ENCODE measurements at places on chromosomes 1 and 21.

DNA sequence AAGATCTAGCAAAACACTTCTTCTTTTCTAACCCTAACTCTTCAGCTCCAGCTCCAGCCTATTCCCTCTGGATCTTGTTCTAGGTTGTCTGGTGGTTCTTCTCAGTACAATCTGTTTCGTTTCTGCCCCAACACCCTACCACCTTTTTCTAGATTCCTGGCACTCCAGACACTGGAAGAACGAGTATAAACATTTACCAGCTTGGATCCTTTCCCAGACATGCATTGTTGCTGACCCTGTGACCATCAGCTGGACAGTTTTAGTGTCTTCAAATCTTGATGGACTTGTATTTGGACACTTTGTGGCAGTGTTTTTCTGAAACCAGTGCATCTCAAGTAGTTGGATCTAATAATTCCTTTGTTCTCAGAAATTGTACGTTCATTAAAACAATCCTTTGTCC lies 30.6 kb upstream of the CACNA1E start:
- DNase-seq = no peak

DNA sequence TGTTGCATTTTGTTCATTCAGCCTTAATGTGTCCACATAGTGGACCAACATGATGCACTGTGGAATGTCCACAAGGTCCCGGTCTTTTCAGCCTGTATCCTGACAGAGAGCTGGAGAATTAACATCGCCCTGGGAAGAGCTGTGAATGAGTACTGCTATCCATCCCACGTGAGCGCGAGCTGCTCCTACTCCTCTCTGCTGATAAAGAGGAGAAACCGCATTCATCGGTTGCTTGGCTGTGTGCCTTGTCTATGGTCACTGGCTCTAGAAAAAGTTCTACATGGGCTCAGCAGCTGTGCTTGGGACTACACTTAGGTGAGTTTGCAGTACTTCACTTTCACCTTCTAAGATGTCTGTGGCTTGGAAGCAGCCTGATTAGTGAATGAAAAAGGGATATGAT lies 31.1 kb upstream of the IGSF5 start:
- no peak for DNase-seq

- DNase-seq = no peak
These were observed 32.1 kb downstream of the GJA4 start for GRCh38 chr1:34824817-34825454.

DNA sequence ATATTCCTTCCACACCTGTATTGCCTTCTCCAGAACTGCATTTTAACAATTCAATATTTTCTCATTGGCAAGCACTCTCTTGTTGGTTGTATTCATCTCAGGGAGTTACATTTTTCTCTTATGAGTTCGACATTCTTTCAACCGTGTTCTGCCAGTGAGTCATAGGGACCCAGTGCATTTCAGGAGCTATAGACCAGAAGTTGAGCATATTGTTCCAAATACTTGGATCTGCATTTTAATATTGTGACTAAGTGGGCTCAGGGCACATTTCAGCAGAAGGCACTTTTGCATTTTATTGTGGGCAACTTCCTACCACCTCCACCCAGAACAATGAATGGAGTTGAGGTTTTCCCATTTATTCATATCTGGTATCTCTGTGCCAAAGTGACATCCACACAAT lies 132.8 kb downstream of the TNFSF18 start:
- no peak for DNase-seq

DNA sequence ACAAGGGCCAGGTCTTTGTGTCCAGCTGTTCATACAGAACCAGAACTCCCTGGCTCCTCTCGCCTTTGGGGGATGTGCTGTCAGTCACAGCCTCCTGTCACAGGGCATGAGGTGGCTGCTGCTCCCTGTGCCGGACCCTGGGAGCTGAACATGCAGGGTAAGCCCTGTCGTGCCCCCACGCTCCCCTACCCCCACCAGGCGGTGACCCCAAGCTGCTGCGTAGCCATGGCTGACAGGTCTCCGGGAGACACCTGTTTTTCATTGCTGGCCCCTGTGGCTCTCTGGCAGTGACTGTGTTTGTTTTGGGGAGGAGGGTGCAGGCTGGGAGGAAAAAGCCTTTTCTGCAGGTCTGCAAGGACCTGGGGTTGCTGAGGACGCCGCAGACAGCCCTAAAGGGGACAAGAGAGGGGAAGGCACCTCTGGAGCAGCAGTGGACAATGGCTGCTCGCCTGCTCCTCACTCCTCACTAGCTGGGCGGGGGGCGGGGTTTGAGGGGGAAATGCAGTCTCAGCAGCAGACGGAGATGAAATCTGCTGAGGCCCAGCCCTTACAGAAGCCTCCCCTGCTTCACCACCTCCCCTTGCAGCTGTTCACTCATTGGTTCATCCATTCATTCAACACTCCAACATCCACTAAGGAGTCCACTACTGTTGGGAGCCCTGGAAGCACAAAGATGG lies 81.4 kb downstream of the TRABD2B start:
- DNase-seq = no peak

DNA sequence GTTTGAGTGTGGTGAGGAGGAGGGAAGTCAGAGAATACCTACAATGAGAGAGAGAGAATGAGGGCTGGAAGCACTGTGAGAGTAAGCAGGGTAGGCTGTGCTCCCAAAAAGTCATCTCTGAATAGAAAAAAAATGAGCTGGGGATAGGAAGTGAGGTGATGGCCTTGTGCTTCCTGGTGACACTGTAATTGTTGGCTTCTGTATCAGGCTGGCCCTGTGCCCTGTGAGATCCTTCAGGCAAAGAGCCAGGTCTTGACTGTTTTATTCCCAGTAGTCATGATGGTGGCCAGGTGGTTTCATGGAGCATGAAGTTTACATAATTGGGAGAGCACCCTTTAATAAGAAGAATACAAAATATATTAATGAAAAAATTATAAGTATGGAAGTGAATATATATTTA lies 20.4 kb upstream of the SPATA6 start:
- DNase-seq = no peak

DNA sequence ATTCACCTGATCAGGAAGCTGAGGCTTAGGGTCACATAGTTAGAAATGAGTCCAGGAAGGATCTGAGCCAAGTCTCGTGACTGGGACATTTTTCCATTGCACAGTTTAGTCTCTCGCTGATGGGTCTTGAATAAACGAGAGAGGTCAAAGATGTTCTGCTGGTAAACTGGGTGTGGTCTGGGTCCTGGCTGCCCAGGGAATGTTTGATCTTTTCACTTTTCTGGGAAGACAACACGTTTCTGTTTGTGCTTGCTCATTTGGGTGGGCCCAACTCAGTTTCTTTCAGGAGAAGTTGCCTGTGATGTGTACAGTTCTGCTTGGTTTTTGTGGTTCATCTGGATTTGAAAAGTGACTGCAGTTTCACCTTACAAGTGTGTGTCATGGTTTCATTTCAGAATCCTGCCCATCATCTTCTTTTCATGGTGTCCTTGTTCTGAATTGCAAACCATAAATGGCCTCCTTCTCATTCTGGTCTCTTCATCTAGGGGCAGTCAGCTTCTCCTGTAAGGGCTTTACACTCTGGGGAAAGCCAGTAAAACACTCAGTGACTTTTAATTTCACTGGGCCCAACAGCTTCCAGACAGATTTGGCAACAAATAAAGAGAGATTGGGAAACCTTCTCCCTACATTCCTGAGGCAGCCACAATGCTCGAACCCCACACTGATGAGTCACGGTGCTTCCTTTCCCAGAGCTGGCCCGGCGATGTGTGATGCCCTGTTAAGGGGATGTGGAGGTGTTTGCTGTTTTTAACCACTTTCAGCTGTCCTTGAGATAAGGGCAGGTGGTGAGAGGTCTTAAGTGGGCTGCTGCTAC lies 7.2 kb upstream of the TACSTD2 start:
- DNase-seq = no peak

DNA sequence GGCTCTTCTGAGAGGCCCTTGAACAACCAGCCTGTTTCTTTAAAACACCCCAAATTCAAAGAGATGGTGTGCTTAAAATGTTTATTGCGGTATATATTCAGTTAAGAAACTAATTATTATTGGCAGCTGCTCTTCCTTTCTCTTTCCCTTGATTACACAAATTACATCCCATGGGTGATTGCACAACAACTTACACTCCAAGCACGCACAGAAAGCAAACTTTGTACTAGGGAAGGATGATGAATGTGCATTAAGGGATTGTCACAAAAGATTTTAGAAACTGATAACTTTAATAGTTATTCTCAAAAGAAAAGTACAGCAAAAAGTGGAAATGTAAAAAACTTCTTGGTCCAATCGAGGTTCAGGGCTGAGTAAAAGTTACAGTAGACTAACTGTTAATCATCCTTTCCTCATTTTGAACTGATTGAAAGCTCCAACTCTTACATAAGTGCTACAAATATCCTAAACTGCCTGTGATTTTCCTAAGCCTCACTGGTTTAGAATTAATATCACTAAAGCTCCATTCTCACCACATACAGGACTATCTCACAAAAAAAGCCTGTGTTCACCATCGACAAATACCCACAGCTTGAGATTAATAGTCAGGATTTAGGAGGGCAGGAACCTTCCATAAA lies 153.4 kb downstream of the TTLL7 start:
- no peak for DNase-seq

DNA sequence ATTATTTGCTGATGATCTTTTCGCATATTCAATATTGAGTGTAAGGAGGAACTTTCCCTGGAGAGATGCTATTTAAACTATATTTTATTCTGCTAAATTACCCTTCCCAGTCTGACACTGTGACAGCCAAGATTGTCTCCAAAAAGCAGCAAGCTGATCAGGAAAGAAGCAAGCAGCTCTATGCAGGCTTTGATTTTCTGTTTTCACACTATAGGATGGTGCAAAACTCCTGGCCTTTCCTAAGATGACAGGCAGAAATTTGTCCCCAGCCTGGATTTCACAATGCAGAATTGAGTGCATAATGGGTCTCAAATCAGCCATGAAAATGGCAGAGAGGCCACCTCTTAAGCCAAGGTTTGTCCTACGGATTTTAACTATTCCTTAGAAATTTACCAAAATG lies 1.1 kb downstream of the SGIP1 start:
- DNase-seq = no peak

DNA sequence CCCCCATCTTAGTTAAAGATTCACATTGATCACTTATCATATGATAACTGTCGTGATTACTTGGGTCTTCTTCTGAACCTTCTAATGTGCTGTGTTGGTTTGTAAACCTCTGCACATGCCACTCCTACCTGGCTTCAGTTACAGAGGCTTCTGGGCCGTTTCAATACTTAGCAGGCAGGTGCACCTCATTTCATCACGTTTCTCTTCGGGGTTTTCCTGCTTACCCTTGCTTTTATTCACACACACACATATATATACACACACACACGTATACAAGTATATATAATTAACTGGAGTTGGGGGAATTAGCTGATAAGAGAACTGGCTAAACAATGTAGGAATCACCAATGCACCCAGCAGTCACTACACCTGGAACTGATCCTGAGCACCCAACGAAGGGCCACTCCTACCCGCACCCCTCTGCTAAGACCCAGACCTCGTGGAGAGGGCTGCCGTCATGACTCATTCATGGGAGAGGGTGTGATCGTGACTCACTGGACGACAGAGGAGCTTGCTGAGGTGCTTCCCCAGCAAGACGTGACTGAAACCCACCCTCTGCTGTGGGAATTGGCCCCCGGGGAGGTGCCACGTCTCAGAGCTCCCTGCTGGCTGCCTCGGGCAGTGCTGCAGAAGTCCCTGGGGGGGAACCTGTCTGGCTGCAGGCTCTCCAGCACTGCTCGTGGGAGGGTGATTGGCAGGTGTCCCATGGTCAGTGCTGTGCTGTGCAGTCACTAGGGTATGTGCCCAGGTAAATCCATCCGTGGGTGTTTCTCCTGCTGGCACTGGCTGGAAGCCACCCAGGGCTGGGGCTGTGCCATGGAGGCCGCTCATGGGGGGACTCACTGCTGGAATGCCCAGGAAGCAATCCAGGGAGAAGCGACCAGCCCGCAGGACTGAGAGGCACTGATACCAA lies 166.6 kb downstream of the DYRK1A start:
- DNase-seq = no peak

GRCh38 chr1:110209715-110210603 lies at the start of gene KCNC4:
Gene KCNC4, plus strand, starts transcription at chr1:110210314. Its CDS starts 1,186 bp downstream, at chr1:110211500.
- DNase-seq = no peak

DNA sequence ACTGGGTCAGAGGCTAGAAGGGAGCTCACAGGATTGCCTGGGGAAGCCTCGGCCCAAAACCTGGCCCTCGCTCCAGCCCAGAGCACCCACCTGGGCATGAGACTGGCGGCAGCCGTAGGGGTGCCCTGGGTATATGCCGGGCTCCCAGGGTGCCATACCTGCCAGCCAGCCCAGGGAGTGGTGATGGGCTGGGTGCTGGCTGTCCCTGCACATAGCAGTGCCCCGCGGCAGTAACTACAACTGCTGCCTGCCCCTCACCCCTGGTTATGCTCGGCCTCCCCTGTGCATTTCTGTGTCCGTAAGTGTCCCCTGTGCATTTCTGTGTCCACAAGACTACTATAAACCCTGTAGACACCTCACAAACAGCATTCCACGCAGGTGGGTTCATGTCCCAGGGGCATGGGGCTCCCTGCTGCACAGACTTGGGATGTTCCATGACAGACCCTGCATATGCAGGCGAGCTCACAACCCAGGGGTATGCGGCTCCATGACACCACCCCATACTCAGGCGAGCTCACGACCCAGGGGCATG lies 5.8 kb upstream of the SPATC1L start:
- no peak for DNase-seq

DNA sequence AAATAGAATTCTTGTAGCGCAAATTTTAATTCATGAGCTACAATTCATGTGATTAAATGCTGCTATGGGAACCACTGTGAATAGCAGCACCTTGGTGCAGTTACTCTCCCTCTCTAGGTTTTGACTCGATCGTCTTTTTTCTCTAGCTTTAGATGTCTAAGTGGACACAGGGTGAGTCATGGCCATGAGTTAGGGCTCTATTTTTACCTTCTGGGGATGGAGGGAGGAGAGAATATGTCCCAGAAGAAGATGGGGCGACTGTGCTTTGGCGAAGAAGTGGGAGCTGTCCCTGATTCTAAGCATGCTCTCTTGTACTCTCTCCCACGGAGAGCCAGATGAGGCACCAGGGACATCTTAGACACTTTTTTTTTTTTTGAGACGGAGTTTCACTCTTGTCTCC lies 1.6 kb upstream of the OR2B11 start:
- DNase-seq = no peak

Data from iPS DF 19.7 (cell line).